ENCODE measurements at places on chromosomes 1 and 21. TPM values are rescaled to one million over a fixed set of nuclear protein-coding genes. Genes with fewer than 3 reads are reported as not detected.

The ICOSLG gene
- total RNA-seq: 0.91 TPM

The GFI1 gene
- total RNA-seq: not detected

GRCh38 chr1:24932725-24933294 lies 2.7 kb upstream of the RUNX3 start:
- DNase-seq: no peak

The ZSCAN20 gene
- 11.1 TPM for total RNA-seq

DNA sequence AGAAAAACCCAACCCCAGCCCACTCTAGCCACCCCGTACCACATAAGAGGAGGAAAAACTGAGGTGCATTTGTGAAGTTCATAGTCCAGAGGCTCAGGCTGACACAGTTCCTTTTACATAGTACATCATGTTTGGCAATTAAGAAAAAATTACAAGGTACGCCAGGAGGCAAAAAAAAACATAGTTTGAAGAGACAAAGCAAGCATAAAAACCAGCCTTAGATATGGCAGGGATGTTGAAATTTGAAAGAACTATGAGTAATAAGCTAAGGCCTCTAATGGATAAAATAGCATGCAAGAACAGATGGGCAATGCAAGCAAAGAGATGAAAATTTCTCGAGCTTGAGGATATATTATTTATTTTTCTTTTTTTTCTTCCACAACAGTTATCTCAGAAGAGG lies 31.9 kb downstream of the MIXL1 start:
- no peak for DNase-seq

DNA sequence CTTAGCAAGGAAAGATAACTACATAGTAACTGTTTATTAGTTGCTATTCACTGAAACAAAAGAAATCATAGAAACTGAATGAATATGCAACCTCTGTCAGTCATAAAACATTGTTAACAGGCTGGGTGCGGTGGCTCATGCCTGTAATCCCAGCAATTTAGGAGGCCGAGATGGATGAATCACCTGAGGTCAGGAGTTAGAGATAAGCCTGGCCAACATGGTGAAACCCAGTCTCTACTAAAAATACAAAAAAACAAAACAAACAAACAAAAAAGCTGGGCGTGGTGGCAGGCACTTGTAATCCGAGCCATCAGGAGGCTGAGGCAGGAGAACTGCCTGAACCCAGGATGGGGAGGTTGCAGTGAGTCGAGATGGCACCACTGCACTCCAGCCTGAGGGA lies 44.1 kb downstream of the CRB1 start:
- no peak for DNase-seq

DNA sequence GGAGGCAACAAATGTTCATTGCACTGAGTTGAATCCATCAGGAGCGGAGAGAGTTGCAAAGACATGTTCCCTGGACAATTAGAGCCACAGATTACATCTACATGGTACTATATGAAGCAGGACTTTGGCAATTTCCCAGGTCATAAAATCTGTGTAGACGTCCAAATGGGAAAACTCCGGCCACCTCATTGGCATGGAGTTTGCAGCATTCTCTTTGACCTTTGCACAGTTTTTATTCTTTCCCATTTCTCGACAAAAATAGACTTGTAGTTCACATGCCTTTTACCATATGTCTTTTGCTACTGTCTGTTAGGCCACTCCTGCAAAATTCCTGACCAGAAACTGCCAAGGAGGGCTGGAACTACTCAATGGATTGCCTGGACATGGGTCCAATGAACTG lies 48.2 kb downstream of the UBE2T start:
- DNase-seq: no peak

The RRP1B gene
- total RNA-seq: 18.7 TPM

- no peak for DNase-seq
These were observed 3.6 kb upstream of the INAVA start for GRCh38 chr1:200890818-200891773.

The OPRD1 gene
- 0.36 TPM for total RNA-seq

DNA sequence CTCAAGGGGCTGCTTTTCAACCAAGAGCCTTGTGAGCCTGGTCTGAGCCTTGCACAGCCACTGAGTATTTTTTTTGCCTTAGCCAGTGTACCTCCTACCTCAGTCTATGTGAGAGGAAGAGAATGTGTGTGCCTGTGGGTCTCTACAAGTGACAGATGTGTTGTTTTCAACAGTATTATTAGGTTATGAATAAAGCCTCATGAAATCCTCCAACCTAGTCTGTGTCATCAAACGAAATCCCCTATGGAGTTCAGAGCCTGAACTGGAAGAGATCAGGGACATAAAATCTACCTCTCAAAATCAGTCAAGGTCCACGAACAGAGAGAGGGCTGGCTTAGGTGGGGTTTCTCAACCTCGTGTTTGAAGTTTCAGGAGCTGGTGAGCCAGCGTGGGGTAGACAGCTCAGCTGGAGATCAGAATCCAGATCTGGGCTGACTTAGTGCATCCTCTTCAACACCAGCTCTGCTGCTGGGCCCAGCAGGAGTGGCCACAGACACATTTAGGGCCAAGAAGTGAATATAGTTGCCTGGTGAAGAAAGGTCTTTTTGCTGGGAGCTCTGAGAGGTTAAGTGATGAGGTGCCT lies 8.2 kb downstream of the XKR8 start:
- DNase-seq: no peak

The TMEM39B gene
- total RNA-seq: 8.2 TPM

Measured in cerebellum (tissue), 4 donors.